Stimulated activated CD8-positive, alpha-beta memory T cell treated with anti-CD3 and anti-CD28 coated beads, Interleukin-7, amount 100 ng/mL, for 24 hours (primary cell): ENCODE measurements at places on chromosomes 7 and 10.

GRCh38 chr7:52502281-52502680 lies 533.2 kb upstream of the POM121L12 start:
- DNase-seq, result no peak

DNA sequence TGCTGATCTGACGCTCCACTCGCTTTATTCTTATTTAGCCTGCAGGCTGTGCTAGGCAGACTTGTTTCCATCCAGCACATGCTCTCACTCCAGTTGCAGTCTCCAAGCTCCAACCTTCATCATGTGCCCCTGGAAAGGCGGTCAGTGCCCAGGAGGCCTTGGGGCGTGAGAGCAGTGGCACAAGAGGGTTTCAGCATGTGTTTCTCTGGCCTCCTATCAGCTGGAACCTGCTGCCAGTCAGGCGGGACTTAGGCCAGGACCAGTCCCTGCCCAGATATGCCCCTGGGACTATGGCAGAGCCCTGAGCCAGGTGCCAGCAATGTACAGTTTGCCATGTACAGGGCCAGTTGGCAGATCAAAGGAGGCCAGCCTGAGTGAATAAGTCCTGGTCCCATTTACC lies 330.2 kb upstream of the FZD1 start:
- no peak for DNase-seq

- DNase-seq, result no peak
Observed at GRCh38 chr7:158445421-158446175, 142.0 kb downstream of the PTPRN2 start.

DNA sequence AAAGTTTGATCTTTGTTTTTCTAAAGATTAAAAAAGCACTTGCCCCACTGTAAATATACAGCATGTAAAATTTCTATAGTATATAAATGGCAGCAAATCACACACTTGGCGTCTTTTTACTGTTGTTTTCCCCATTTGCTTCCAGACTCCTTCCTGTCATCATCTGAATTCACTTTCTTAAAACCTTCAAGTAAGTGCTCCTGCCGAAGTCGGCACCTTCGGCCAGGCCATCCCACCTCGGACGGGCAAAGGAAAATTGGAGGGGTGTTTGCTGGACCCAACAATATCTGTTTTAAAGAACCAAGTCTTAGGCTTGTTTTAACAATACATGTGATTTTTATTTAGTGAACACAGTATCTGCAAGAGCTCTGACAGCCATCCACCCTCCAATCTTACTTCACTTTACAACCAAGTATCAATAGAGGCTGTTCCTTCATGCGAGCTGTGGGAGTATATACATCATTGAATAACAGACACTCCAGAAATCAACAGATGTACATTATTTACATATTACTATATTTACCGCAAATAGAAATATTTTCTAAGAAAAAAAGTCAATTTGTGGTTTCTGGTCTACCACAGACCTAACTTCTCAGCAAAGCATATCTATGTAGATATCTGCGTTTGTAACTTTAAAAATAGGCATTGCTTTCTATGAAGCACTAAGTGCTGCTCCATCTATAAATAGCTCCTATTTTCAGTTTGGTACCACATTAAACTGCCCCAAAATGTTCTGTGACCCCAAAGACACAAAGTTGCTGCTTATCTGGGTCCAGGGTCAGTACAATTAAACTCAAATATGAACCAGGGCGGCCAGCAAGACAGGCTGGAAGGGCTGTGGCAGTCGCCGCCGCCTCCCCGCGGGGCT lies 110.7 kb downstream of the CYTH3 start:
- no peak for DNase-seq

DNA sequence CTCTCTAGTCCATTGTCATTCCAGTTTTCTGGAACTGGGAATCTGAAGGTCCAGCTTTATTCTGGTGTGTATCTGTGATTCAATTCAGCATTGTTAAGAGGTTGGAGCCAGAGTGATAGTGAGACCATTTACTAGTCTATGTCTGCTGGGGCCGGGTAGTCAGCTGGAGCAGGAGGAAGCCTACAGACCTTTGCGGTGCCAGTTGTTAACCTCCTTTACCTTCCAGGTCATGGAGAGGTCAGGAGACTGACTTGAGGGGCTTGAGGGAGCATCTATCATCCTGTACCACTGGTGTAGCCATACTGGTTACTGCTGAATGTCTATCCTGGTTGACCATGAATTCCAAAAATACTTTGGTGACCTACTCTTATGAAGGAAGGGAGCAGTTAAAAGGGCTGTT lies 9.2 kb upstream of the CSTF2T start:
- no peak for DNase-seq
